Liver (tissue), 10 donors: ENCODE measurements at places on chromosomes 4 and X. TPM values are rescaled to one million over a fixed set of nuclear protein-coding genes. Genes with fewer than 3 reads are reported as not detected.

DNA sequence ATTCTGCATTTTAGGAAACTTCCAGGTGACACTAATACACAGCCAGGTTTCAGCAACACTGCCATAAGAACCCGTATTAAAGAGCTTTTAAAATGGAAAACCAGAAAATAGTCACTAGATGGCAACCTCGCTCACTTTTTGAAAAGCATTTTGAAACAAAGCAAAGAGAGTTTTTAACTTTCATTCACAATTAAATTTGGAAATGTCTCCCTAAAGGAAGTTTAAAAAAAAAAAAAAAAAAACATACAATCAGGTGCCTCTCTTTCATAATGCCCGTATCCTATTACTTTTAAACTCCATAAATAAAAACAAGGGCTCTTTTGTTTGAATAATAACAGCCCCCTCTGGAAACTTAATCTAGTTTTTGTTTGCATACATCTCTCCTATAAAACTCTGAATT lies 20.3 kb downstream of the MEPE start:
- no peak overlapping the region for H3K4me3 ChIP-seq
- DNase-seq: no peak
- no peaks in the 10 kb centered on the region for H3K36me3 ChIP-seq
- no peak overlapping the region for H3K27ac ChIP-seq

- DNase-seq: no peak
- H3K27ac ChIP-seq: no peak overlapping the region
- H3K4me1 ChIP-seq: no peaks in the 10 kb centered on the region
- no peaks in the 10 kb centered on the region for H3K27me3 ChIP-seq
- no peaks in the 10 kb centered on the region for H3K36me3 ChIP-seq
These were observed 927.6 kb downstream of the PCDH7 start for GRCh38 chr4:31647786-31648185.

DNA sequence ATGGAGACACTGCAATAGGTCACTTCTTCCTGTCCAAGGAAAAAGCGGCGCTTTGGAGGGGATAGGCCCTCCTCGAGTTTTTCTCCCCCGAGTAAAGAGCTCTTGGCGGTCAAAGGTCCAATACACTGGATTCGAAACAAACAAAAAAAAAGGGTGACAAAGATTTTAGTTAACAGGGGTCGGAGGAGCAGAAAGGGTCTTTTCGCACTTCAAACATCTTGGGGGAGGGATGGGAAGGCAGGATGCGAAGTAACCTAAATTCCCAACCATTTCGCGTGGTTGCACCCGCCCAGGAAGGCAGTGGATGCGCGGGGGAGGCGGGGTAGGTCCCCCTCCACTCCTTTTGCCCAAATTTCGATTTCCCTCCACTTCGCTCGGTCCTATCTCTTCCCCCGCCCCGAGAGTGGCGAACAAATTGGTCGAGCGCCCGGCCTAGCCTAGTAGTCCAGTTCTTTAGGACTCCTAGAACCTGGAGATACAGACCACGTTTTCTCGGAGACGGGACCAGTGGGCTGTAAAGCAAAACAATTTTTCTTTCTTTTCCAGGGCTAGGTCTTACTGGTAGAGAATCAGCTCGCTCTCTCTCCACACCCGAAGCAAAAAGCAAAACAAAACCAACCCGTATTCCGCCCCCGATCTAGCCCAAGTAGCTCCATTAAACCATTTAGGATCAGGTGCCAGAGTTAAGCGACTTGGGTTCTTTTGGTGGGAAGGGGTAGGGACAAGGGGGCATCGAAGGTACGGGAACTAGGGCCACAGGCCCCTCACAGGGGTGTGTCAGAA lies 2.0 kb upstream of the STAG2 start:
- H3K36me3 ChIP-seq: no peaks in the 10 kb centered on the region
- peaks cover 2% of the 10 kb centered on the region for H3K4me1 ChIP-seq
- no peaks in the 10 kb centered on the region for H3K27me3 ChIP-seq
- peak; percentile 49 for DNase-seq
- H3K27ac ChIP-seq: peak overlapping the region; percentile 94
- H3K4me3 ChIP-seq: peak overlapping the region; percentile 49

DNA sequence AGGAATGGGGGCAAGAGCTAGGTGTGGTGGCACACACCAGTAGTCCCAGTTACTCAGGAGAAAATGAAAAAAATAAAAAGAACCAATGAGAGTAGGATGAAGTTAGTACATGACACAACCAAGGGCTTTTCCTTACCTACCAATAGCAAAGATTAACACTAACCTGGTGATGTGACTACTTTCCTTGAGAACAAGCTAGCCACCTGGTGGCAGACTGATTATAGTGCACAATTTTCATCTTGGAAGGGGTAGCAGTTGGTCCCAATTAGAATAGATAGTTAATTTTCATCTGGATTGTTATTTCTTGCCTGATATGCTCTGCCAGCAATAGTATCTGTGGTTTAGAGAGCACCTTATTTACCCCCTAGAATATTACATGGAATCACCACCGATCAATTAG lies 1216.8 kb upstream of the PABPC4L start:
- DNase-seq: no peak
- H3K4me3 ChIP-seq: no peak overlapping the region
- H3K4me1 ChIP-seq: no peaks in the 10 kb centered on the region
- H3K36me3 ChIP-seq: no peaks in the 10 kb centered on the region
- no peaks in the 10 kb centered on the region for H3K27me3 ChIP-seq
- no peak overlapping the region for H3K27ac ChIP-seq

- no peaks in the 10 kb centered on the region for H3K36me3 ChIP-seq
- no peak overlapping the region for H3K4me3 ChIP-seq
- no peak for DNase-seq
- peaks cover 9% of the 10 kb centered on the region for H3K4me1 ChIP-seq
- no peaks in the 10 kb centered on the region for H3K27me3 ChIP-seq
These were observed 20.3 kb downstream of the ATP2B3 start for GRCh38 chrX:153537526-153538295.

GRCh38 chrX:99266255-99266654 lies 1143.8 kb downstream of the PCDH19 start:
- no peak for DNase-seq
- H3K27me3 ChIP-seq: no peaks in the 10 kb centered on the region
- no peaks in the 10 kb centered on the region for H3K4me1 ChIP-seq
- H3K36me3 ChIP-seq: no peaks in the 10 kb centered on the region
- H3K4me3 ChIP-seq: no peak overlapping the region

GRCh38 chr4:75107755-75108612 lies 175.1 kb downstream of the PARM1 start:
- H3K36me3 ChIP-seq: no peaks in the 10 kb centered on the region
- H3K4me1 ChIP-seq: no peaks in the 10 kb centered on the region
- no peak overlapping the region for H3K4me3 ChIP-seq
- H3K27ac ChIP-seq: no peak overlapping the region

Gene SLC6A8
- 0.84 TPM for total RNA-seq

Gene MTHFD2L
- 51.5 TPM for total RNA-seq
